ENCODE measurements at places on chromosomes 4 and X. TPM values are rescaled to one million over a fixed set of nuclear protein-coding genes. Genes with fewer than 3 reads are reported as not detected.

- no peaks in the 10 kb centered on the region for H3K27me3 ChIP-seq
- no peak for DNase-seq
- no peak overlapping the region for H3K4me3 ChIP-seq
- no peaks in the 10 kb centered on the region for H3K36me3 ChIP-seq
- H3K27ac ChIP-seq = no peak overlapping the region
- H3K4me1 ChIP-seq = peaks cover 19% of the 10 kb centered on the region
These were observed 65.1 kb downstream of the PPP3CA start for GRCh38 chr4:101282076-101282844.

GRCh38 chrX:42096265-42096920, 173.0 kb upstream of the CASK start:
- no peak overlapping the region for H3K27ac ChIP-seq
- H3K36me3 ChIP-seq = no peaks in the 10 kb centered on the region
- H3K4me1 ChIP-seq = no peaks in the 10 kb centered on the region

Gene RBMXL3
- not detected for total RNA-seq

DNA sequence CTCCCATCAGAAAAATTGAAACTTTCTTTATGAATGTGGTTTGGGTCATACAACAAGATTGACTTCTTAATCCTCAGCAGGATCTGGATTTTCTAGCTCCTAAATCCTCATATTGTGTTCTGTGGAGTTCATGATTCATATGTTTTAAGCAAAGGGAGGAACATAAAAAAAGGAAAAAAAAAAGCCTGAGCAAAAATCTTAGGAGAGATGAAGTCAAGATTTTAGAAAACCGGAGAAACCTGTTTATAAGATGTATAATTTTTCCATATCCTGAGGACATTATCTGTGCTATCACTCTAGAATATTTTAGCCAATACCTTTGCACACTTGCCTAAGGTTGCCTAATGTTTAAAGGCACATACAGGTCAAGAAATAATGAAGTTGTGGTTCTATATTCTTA, 7.0 kb upstream of the EREG start:
- H3K27ac ChIP-seq = no peak overlapping the region
- no peak for DNase-seq
- H3K36me3 ChIP-seq = no peaks in the 10 kb centered on the region
- H3K4me3 ChIP-seq = no peak overlapping the region
- H3K4me1 ChIP-seq = no peaks in the 10 kb centered on the region

DNA sequence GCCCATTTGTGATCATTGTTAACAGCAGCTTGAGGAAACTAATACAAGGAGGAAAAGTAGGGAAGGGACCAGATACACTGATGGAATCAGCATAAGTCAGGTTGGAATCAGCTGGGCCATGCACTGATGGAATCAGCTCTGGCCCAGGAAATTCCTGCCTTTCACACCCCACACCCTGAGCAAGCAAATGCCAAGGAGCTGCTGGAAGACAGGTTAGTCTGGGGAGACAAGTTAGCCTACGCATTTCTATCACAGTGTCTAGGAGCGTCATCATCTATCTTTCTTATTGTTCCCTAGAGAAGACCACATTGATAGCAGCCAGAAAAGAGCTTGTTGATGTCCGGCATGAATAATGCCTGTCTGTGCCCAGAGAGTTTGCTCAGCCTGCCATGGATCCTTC, 16.2 kb upstream of the CEP135 start:
- no peak overlapping the region for H3K4me3 ChIP-seq
- H3K36me3 ChIP-seq = peaks cover 8% of the 10 kb centered on the region

Gene DNAAF6
- total RNA-seq = not detected

DNA sequence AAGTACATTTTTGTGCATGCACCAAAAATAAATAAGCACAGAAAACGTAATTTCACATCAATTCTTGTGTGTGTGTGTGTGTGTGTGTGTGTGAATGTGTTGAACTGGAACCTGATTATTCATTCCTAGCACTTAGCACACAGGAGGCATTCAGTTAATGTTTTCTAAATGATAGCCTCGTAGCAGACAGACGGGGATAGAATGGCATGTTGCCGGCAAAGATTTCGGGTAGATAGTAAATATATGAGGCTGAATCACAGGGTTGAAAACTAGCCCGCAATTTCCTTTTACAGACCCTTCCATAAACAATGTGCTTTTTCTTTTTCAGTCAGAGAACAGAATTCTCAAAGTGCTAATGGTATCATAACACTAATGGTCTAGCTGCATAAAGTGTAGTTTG, 13.5 kb downstream of the MAOB start:
- no peaks in the 10 kb centered on the region for H3K27me3 ChIP-seq
- H3K27ac ChIP-seq = peak overlapping the region; percentile 10
- H3K4me3 ChIP-seq = peak overlapping the region; percentile 2
- H3K36me3 ChIP-seq = no peaks in the 10 kb centered on the region
- peaks cover 14% of the 10 kb centered on the region for H3K4me1 ChIP-seq

DNA sequence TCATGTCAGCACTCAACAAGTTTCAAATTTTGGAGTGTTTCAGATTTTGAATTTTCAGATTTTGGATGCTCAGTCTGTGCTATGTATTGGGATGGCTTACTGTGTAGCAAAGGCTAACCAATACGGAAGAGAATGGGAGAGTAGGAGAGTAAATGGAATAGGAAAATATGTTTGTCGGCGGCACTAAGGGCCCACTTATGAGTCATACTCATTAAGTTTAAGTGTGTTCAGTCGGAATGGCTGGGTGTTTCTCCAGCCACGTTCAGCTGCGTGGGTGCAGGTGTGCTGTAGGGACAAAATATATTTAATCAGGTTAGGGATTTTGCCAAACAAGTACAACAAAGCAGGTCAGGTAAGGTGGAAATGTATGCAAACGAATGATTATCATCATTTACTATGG, 13.6 kb downstream of the FTHL17 start:
- no peaks in the 10 kb centered on the region for H3K27me3 ChIP-seq
- H3K27ac ChIP-seq = no peak overlapping the region
- H3K4me3 ChIP-seq = no peak overlapping the region
- no peaks in the 10 kb centered on the region for H3K36me3 ChIP-seq
- DNase-seq = no peak

GRCh38 chr4:38669208-38669607, 5.2 kb downstream of the KLF3 start:
- peak overlapping the region; percentile 25 for H3K4me3 ChIP-seq
- peak overlapping the region; percentile 99 for H3K27ac ChIP-seq
- H3K4me1 ChIP-seq = peaks cover 89% of the 10 kb centered on the region
- H3K27me3 ChIP-seq = no peaks in the 10 kb centered on the region
- no peaks in the 10 kb centered on the region for H3K36me3 ChIP-seq
- no peak for DNase-seq

GRCh38 chrX:54708404-54708803, 89.7 kb downstream of the ITIH6 start:
- H3K27ac ChIP-seq = no peak overlapping the region
- no peak overlapping the region for H3K4me3 ChIP-seq
- DNase-seq = no peak
- no peaks in the 10 kb centered on the region for H3K27me3 ChIP-seq
- H3K4me1 ChIP-seq = no peaks in the 10 kb centered on the region

- H3K27ac ChIP-seq = no peak overlapping the region
- no peaks in the 10 kb centered on the region for H3K27me3 ChIP-seq
- no peak for DNase-seq
These were observed 69.3 kb upstream of the UGT2B7 start for GRCh38 chr4:69026974-69027373.

DNA sequence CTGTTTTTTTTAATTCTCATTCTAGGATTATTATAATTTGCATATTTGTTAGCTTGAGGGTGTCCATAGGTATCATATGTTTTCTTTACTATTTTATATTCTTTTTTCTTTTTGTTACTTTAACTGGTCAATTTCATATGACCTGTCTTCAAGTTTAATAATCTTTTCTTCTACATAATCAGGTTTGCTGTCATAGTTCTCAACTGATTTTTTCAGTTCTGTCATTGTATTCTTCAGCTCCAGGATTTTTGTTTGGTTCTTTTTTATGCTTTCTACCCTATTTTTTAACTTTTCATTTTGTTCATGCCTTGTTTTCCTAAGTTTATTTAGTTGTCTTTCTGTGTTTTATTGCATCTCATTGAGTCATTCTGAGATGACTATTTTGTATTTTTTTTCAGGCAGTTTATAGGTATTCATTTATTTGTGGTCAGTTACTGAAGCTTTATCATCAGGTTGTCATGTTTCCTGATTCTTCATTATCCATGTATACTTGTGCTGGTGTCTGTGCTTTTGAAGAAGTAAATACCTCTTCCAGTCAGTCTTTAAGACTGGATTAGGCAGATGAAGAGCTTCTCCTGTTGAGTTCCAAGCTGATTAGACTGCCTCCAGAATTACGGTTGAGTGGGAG, 220.3 kb upstream of the VEGFC start:
- no peak overlapping the region for H3K4me3 ChIP-seq
- no peaks in the 10 kb centered on the region for H3K36me3 ChIP-seq
- no peaks in the 10 kb centered on the region for H3K4me1 ChIP-seq
- no peak overlapping the region for H3K27ac ChIP-seq
- no peak for DNase-seq

Gene CXCL11
- total RNA-seq = not detected

GRCh38 chr4:2812612-2813354, 19.9 kb downstream of the SH3BP2 start:
- H3K27me3 ChIP-seq = no peaks in the 10 kb centered on the region
- H3K36me3 ChIP-seq = no peaks in the 10 kb centered on the region
- H3K27ac ChIP-seq = peak overlapping the region; percentile 75
- peak overlapping the region; percentile 42 for H3K4me3 ChIP-seq
- H3K4me1 ChIP-seq = peaks cover 59% of the 10 kb centered on the region

GRCh38 chr4:48033825-48034413, 17.3 kb downstream of the NIPAL1 start:
- no peaks in the 10 kb centered on the region for H3K36me3 ChIP-seq
- peaks cover 5% of the 10 kb centered on the region for H3K4me1 ChIP-seq
- H3K4me3 ChIP-seq = no peak overlapping the region
- no peak overlapping the region for H3K27ac ChIP-seq
- H3K27me3 ChIP-seq = no peaks in the 10 kb centered on the region

GRCh38 chr4:109816894-109817293, 1.3 kb downstream of the GAR1 start:
- H3K4me3 ChIP-seq = no peak overlapping the region
- H3K27ac ChIP-seq = no peak overlapping the region
- DNase-seq = no peak
- no peaks in the 10 kb centered on the region for H3K27me3 ChIP-seq
- no peaks in the 10 kb centered on the region for H3K36me3 ChIP-seq
- peaks cover 12% of the 10 kb centered on the region for H3K4me1 ChIP-seq

Gene DHRSX
- total RNA-seq = 22.4 TPM

- no peak for DNase-seq
- H3K4me3 ChIP-seq = no peak overlapping the region
- no peak overlapping the region for H3K27ac ChIP-seq
- H3K36me3 ChIP-seq = no peaks in the 10 kb centered on the region
- no peaks in the 10 kb centered on the region for H3K4me1 ChIP-seq
These were observed 32.9 kb downstream of the CHM start for GRCh38 chrX:86014421-86014820.

GRCh38 chr4:123073650-123074049, 151.3 kb upstream of the NUDT6 start:
- no peaks in the 10 kb centered on the region for H3K27me3 ChIP-seq
- DNase-seq = no peak
- no peak overlapping the region for H3K27ac ChIP-seq
- H3K36me3 ChIP-seq = no peaks in the 10 kb centered on the region
- H3K4me3 ChIP-seq = no peak overlapping the region

Gene STAG2
- 60.6 TPM for total RNA-seq

DNA sequence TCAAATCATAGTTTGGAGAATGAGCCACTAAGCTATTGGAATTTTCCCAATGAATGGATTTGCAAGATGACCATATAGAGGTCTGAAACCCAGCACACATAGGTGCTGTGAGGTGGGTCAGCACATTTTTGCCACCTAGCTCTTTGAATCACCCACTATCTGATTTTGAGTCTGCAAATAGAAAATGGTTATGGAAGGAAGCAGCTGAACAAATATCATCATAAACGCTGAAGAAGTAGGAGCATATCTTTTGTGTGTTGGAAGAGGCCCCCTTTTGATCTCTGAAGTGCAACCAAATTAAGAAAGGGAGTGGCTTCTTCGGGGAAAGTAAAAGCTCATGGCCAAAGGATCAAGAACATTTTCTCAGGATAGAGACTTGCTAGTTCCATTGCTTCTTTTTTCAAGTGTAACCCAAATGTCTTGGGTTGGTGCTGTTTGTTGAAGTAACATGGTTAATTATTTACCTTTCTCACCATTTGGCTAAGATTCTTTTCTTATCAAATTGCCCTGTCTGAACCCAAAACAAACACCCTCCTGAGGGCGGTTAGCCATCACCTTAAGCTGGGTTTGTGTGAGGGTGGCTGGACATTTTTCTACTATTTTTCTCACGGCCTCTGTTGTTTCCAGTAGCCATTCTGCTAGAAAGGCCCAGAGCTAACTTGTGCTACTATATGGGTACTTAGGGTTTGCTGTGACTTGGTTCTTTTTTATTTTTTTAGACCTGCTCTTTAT, 18.4 kb upstream of the SORBS2 start:
- no peaks in the 10 kb centered on the region for H3K4me1 ChIP-seq
- no peak overlapping the region for H3K27ac ChIP-seq
- peak; percentile 34 for DNase-seq

Gene PPP2R2C
- 0.50 TPM for total RNA-seq

Gene FGF13
- total RNA-seq = 12.1 TPM

Gene KLB
- total RNA-seq = under 0.01 TPM

DNA sequence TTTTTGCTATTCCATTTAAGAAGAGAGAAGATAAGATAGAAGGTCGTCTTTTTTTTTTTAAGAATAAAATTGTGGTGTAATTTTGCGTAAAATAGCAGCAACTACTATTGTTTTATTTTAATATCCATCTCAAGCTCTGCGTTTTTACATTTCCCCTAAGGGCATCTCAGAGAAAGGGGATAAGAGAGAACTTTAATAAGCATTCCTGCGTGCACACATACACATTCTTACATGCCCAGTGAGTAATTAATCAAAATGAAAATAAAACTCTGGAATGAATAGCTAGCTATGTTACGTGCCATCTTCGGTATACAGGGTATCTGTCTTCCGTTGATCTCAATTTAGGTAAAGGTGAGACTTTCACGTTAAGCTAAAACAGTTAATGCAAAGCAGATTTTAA, 200.3 kb upstream of the TENM3 start:
- H3K36me3 ChIP-seq = no peaks in the 10 kb centered on the region
- DNase-seq = no peak
- no peaks in the 10 kb centered on the region for H3K27me3 ChIP-seq
- no peaks in the 10 kb centered on the region for H3K4me1 ChIP-seq
- no peak overlapping the region for H3K4me3 ChIP-seq

GRCh38 chr4:177802661-177803060, 360.4 kb upstream of the AGA start:
- no peaks in the 10 kb centered on the region for H3K36me3 ChIP-seq
- H3K27me3 ChIP-seq = no peaks in the 10 kb centered on the region
- no peak overlapping the region for H3K27ac ChIP-seq

GRCh38 chr4:19224820-19225219, 1026.9 kb upstream of the SLIT2 start:
- no peak for DNase-seq
- H3K4me1 ChIP-seq = no peaks in the 10 kb centered on the region
- no peaks in the 10 kb centered on the region for H3K36me3 ChIP-seq
- H3K27me3 ChIP-seq = no peaks in the 10 kb centered on the region
- H3K4me3 ChIP-seq = no peak overlapping the region

Measured in esophagus muscularis mucosa (tissue), 4 donors.